ENCODE measurements at places on chromosomes 1 and 21.

DNA sequence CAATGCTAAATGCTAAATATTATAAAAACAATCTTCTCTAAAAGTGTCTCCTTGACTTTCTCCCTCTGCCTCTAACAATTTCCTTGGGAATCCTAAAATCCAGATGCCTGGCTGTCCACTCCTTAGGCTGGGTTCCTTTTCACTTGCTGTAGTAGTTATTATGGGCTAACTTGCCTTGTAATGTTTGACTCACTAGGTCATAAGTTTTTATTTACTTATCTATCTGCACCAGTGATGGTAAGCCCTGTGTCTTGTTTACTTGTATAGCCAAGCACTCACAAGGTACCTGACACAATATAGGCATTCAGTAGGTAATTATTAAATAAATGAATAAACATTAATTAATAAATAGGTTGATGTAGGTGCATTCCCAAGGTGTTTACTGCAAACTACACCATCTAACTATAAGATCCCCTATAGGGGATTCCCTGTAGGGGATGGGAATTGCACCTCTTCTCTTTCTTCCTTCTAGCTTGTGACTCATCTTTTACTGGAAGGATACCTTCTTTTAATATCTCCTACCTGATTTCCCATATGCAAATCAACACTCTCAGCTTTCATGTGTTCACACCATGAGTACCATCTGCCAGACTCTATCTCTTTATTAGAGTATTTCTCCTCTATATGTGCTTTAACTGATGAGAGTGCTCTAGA lies 14.7 kb upstream of the CHIA start:
- no peak for DNase-seq

GRCh38 chr1:224914292-224914900 lies 15.1 kb upstream of the DNAH14 start:
- no peak for DNase-seq

GRCh38 chr21:15219039-15219438 lies 154.2 kb upstream of the NRIP1 start:
- no peak for DNase-seq

- no peak for DNase-seq
Observed at GRCh38 chr1:107740579-107740978, 224.4 kb downstream of the VAV3 start.

- no peak for DNase-seq
Observed at GRCh38 chr1:46996659-46997281, 26.7 kb upstream of the CYP4X1 start.

GRCh38 chr1:204172404-204173029 lies 6.4 kb upstream of the REN start:
- DNase-seq, result no peak

- no peak for DNase-seq
Observed at GRCh38 chr21:36815284-36815683, 116.4 kb downstream of the SIM2 start.

DNA sequence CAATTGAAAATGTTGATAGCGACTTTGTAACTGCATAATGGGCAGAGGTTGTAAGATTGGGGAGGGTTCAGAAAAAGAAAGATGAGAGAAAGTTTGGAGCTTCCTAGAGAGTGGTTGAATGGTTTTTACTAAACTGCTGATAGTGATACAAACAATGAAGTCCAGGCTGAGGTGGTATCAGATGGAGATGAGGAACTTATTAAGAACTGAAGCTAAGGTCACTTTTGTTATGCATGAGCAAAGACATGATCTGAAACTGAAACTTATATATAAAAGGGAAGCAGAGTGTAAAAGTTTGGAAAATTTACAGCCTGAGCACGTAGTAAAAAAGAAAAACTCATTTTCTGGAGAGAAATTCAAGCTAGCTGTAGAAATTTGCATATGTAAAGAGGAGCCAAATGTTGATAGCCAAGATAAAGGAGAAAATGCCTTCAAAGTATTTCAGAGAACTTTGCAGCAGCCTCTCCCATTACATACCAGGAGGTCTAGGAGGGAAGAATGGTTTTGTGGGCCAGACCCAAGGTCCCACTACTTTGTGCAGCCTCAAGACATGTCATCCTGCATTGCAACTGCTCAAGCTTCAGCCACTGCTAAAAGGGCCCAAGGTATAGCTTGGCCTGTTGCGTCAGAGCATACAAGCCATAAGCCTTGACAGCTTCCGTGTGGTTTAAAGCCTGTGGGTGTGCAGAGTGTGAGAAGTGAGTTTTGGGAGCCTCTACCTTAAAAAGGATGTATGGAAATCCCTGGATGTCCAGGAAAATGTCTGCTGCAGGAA lies 843.9 kb downstream of the AMY1C start:
- no peak for DNase-seq

GRCh38 chr1:165637427-165637826 lies 6.4 kb downstream of the MGST3 start:
- DNase-seq, result no peak

DNA sequence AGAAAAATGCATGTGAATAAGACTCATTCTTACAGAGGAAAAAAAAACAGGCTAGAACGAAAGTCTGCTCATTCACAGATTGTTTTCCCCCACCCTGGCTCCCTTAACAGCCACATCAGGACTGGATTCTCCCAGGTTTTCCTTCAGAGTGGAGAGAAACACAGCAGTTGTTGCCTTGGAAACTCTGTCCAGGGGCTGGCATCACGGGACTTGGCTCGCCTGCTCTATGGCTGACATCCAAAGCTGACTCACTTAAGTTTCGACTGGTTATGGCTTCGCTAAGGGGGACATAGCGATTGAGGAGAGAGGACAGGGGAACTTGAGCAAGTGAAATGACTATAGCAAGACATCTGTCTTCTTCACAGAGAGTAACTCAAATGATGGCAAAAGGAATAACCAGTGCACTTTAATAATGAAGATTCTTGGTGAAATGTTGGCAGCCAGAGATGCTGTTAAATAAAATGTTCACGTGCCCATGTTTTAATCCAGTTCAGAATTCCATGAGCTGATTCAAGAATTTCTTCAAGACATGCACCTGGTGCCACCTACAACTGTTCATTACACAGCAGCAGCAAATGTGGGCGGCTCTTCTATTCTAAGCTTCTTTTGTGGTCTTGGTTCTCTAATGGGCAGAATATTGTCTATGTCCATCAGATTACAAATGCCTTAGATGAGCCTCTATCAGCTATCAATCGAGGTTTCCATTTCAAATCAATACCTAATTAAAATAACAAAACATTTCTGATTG lies 21.8 kb downstream of the MIS18A start:
- no peak for DNase-seq

DNA sequence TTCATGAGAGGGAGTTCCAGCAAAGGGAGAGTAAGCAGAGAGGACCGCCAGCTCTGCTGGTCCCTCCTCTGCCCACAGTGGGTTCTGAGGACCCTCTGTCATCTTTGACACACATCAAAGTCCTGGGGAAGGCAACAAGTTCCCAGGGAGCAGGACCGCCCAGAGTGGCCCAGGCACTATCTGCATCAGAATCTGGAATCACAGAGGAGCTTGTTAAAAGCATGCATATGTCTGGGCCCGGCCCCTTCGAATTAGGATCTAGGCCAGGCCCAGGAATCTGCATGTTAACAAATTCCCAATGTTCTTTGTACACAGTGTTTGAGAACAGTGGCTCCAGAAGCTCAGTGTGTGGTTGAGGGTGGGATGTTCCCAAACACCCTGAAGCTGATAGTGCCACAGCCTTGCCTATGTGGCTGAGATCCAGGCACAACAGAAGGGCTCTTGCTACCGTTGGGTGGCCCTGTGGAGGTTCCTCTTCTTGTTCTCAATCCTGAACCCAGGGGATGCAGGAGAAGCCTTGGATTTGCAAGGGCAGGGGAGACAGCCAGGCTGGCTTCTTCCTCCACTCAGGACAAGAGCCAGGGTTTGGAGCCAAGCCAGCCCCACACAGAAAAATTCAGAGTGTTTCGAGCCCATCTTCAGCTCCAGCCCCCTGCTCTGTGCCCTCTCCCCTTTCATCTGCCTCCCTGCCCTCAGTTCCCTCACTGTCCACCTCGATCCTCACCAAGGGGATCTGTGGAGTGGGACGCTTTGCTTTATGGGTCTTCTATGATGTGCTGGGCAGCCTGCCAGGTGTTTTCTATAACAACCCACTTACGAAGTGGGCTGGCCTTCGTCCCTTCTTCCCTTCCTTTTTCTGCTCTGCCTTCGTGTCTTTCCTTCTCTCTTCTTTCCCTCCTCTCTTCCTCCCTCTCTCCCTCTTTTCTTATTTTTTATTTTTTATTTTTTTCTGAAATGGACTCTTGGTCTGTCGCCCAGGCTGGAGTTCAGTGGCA lies 129.0 kb upstream of the TMPRSS2 start:
- no peak for DNase-seq

DNA sequence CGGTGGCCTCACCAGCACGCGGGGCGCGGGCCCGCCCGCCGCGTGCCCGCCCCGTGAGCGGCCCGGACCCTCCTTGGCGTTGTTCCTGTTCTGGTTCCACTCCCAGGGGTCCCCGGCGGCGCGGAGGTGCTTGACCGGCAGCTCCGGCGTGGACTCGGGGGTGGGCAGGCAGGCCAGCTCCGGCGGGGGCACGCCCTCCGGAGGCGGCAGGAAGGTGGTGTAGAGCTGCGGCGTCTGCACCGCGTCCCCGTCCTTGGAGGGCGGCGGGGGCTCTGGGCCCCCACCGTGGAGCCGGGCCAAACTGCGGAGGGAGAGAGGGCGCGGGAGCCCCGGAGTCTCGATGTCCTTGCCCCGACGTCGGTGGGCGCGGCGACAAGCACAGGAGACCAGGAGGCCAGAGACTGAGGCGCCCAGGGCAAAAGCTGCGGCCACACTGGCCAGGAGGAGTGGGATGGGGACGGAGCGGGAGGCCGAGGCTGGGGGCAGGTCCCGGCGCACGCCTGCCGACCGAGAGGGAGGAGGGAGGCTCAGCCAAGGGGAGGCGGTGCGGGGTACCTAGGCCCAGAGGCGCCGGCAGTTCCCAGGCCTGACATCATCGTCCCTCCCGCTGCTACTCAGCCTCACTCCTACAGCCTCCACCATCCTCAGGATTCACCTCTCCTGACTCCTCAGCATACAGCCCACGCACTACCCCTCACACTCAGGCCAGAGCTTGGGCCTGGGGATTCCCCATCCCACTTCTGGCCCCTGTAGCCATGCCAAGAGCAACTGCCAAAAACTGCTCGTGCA lies 13.2 kb downstream of the SEMA6C start:
- DNase-seq, result no peak

DNA sequence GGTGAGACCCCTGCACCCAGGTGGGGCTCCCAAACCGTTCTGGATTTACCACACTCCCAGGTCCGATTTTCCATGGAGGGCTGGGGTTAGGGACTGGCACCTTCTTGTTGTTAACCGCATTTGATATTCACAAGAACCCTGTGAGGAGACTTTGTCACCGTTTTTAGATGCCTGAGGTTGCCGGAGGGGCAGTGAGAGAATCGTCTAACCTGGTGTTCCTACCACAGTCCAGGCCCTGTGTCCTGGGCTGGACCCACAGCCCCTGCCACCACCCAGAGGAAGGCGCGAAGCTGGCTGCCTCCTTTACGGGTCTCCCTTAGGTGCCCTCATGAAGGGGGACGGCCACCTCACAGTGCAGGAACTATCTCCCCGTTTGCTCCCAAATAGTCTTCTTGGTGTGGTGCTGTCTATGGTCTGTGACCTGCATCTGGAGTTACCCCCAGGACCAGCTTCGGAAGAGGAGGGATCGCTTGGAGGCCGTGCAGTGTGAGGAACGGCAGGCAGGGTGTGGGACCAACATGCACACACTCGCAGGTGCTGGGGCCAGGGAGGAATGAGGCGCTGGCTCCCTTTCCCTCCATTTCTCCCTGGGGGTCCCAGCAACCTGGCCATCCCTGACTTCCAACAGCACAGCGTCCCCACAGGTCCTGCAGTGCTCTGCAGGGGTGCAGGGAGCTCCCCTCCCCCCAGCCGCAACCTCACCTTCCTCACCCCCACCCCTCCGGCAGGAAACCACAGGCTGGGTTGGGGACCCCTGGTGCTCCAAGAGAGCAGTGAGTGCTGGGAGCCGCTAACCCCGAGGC lies 7.0 kb downstream of the SIM2 start:
- no peak for DNase-seq

DNA sequence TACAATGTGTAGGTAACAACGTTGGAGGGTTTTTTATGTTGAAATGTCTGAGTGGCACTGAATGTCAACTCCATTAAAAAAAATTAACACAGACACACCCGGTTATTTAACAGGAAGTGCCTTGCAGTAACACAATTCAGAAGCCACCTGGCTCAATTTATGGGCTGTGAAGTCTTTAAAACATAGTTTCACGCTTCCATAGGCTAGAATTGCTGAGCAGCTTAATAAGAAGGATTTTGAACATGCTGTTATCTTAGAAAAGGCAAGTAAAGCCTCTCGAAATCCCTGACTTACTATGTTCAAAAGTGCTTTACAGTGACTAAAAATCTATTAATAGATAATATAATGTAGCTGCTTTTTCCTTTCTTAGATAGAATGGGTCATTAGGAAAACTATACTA lies 19.7 kb downstream of the SRSF4 start:
- no peak for DNase-seq

DNA sequence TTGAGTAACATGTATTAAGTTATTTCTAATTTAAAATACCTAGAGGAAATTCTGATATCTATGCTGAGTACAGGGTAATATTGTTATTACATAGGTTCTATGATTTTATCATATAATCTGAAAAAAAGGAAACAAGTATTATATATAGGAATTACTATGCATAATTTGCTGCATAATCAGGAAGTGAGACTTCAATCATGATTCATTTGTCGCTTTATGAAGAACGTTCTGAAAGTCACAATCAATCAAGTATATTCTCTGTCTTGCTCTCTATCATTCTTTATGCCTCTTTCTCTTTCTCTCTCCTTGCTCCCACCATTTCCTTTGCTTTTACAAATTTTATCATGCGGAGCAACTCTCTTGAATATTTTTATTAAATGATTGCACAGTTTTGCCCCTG lies 1130.3 kb downstream of the PLA2G4A start:
- DNase-seq, result no peak

DNA sequence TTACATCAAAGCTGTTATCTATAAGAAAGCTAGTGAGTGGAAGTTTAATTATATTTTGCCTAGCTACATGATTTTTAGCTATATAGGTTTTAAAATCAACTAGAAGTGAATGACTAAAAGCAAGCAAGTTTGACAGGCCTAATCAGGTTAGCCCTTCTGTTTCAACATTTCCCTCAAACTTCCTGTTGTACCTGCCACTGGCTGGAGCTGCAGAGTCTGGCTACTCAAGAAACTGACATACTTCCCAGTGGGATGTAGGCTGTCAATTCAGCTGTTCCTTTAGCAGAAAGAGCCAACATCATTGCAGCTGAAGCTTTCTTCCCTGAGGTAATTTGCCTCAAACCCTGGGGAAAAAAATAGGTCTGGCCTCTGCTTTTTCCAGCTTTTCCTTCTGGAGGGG lies 87.1 kb upstream of the TNR start:
- no peak for DNase-seq

DNA sequence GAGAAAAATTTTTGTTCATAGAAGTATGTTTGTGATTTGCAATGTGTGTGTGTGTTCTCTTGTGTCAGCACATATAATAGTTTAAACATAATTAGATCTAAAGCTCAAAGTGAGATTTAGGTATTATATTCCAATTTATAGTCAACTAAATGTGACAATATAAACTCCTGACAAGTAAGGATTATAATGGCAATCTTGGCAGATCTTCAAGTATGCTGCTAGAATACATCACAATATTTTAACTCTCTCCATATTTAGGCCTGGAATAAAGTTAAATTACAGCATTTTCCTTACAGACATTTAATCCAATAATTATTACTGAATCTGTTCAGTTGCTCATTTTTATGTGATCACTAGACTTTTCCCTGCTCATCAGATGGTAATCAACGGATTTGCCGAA lies 65.8 kb downstream of the LYPLAL1 start:
- no peak for DNase-seq

GRCh38 chr1:225820522-225821120 lies 10.7 kb downstream of the EPHX1 start:
- no peak for DNase-seq
